Mammary epithelial cell (primary cell): ENCODE measurements at places on chromosomes 5 and 9. TPM values are rescaled to one million over a fixed set of nuclear protein-coding genes. Genes with fewer than 3 reads are reported as not detected.

BRD3OS gene
- polyA plus RNA-seq = 15.2 TPM

PCDHGA8 gene
- polyA plus RNA-seq = 0.77 TPM

FBP2 gene
- polyA plus RNA-seq = not detected

UNC5A gene
- 0.07 TPM for polyA plus RNA-seq

PDE8B gene
- polyA plus RNA-seq = not detected

COL15A1 gene
- not detected for polyA plus RNA-seq

BTNL8 gene
- not detected for polyA plus RNA-seq

RANBP3L gene
- polyA plus RNA-seq = not detected

C8G gene
- polyA plus RNA-seq = 0.39 TPM

FOXD4L4 gene
- polyA plus RNA-seq = 0.02 TPM

CD14 gene
- 1.5 TPM for polyA plus RNA-seq
